ENCODE measurements at places on chromosomes 7 and 10.

DNA sequence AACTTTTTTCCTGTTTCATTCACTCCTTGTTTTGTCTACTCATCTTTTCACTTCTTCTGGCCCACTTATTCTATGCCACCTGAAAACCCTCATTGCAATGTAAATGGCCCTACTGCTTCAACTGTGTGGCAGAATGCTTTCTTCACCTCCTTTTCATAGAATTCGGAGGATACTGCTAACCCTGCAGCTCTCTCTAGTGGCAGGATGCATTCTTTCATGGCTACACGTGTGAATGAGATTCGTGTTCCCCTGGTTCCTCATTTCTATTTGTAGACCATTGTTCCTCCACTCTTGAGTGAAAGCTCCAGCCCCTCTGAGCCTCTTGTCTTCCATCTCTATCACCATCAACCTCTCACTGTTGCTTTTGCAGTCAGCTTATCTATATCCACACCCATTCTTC, 20.9 kb upstream of the CYP26C1 start:
- DNase-seq = no peak

- no peak for DNase-seq
Observed at GRCh38 chr7:142468871-142469665, 211.2 kb upstream of the PRSS58 start.

- no peak for DNase-seq
Observed at GRCh38 chr10:61754587-61755550, 92.1 kb downstream of the CABCOCO1 start.

DNA sequence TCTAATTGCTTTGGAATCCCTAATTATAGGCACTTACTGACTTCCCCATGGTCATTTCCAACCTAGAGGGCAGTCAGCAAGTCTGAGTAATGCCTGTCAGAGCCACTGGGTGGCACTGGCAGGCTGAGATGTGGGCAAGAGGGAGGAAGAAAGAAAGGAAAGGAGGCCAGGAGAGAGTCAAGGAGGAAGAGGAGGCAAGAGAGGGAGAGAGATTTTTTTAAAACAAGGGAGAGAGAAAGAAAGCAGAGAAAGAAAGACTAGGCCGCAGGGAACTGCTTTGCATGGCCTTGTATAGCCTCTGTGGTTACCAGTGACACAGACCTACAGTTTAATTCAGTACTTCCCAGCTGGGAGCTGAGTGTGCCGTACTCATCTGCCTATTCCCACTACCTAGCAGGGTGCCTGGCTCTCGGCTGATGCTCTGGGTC, 210.4 kb upstream of the ADO start:
- DNase-seq = peak; percentile 28

- DNase-seq = no peak
Observed at GRCh38 chr7:82481499-82482097, 38.0 kb upstream of the CACNA2D1 start.

DNA sequence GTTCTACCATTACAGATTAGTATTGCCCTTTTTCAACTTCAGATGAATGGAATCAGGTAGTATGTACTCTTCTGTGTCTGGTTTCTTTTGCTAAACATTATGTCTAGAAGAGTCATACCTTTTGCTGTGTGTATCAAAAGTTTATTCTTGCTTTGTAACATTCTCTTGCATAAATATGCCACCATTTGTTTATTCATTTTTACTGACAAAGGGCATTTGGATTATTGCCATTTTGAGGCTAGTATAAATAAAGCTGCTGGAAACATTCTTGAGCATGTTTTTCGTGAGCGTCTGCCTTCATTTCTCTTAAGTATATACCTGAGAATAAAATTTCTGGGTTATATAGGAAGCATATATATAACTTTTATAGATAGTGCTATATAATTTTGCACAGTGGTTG, 121.7 kb upstream of the CSTF2T start:
- no peak for DNase-seq

GRCh38 chr7:106657085-106657991, 3.6 kb downstream of the CCDC71L start:
- no peak for DNase-seq

DNA sequence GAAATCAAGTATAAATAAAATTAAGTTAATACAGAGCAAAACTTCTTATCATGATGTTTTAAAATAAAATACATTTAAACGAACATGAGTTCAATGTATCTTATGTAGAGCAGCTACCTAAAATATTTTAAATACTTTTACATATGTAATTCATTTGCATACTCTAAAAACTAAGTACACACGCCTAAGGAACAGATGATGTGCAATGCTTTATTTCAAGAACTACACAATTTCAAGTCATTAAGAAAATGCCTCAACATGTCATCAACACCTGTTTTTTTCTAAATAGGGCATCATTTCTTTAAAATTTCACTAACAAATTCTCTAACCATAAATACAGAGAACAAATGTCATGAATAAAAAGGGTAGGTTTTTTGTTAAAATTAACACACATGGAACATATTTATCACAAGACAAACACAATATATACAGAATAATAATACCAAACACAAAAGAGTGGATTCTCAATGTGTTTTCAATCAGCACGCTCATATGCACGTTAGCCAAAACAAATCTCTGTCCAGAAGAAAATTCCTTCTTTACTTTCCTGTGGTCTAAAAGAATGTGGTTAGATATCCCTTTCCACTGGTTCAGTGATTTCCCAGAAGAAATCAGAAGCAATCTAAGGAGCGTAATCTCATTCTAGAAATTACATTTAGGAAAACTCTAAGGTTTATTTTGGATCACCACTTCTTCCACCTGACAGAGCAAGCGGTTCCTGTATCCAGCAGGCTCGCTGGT, 73.0 kb upstream of the PFKP start:
- DNase-seq = no peak

DNA sequence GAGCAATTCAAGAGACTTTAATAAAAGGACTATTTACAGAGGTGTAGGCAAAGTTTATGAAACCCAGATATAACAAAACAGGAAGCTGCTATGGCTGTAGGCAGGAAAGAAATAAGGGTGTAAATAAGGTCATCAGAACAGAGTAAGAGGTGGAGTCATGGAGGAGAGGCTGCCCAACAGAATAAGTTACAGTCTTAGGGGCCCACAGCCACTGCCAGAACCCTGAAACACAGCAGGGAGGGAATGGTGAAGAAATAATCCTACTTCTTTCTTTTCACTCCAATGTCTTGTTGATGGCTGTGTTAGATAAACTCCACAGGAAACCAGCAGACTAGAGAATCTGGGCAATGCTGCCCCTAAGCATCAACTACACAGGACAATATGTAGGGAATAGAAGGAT, 155.8 kb upstream of the TAC1 start:
- DNase-seq = no peak

GRCh38 chr7:127713758-127714157, 61.8 kb downstream of the SND1 start:
- DNase-seq = no peak

GRCh38 chr7:16278167-16278787, 143.1 kb downstream of the CRPPA start:
- no peak for DNase-seq

DNA sequence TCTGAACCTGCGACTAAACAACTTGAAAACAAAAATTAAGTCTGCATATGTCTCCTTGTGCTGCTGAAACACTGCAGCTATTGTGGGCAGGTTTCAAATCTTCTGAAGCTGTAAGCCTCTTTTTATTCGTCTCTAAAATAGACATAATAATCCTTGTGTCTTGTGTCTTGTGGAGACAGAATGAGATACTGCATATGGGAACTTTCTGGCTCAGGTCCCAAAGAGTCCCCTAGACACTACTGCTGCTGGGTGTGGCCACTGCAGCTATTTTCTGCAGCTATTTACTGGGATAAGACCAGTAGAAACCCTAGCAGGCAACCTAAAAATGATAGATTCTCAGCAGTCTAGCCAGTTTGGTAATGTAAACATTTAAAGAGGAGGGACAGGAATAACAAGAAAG, 252.0 kb downstream of the ELMO1 start:
- no peak for DNase-seq

DNA sequence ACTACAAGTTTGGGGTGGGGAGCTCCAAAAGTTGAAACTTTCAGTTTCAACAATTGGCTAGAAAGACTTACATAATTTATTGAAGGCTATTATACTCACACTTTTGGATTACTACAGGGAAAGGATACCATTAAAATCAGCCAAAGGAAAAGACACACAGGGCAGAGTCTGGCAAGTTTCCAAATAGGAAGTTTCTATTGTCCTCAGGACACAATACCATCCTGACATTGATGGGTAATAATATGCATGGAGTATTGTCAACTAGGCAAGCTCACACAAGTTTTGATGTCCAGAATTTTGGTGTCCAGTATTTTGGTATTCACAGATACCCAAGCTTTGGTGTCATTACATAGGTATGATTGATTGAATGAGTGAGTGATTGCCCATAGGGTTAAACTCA, 872.6 kb upstream of the SORCS1 start:
- no peak for DNase-seq

- peak; percentile 32 for DNase-seq
Observed at GRCh38 chr10:98045785-98046389, 15.5 kb upstream of the CRTAC1 start.

DNA sequence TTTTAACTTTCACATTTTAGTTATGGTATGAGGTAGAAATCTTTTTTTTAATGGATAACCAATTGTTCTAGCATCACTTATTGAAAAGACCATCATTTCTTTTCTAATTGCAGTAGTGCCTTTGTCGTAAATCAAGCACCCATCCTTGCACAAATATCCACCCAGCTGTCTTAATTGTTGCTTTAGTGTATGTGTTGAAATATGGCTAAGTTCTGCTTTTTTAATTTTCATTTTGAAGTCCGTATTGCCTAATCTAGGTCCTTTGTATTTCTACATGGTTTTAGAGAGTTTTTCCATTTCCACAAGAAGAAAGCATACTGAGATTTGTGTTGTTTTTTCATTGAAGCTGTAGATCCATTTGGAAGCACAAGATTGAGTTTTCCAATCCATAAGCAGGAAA, 259.6 kb upstream of the SEMA3E start:
- DNase-seq = no peak

DNA sequence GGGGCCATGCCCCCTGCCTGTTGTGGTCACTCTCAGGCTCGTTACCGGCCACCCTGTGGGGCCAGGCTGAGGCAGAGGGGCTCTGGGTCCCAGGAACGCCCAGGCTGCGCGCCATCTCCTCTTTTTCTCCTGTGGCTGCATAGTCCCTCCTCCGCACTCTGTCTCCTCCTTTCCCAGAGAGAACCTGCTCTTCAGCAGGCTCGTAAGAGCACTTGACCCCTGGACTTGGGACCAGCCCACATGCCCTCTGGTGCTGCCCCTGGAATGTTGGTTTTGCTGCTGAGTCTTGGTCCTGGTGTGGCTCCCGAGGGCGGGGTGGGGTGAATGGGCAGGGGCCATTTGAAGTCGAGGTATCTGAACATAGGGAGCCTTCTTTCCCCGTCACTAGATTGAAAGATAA, 6.6 kb upstream of the BHLHA15 start:
- DNase-seq = no peak

GRCh38 chr7:121267612-121268011, 61.2 kb upstream of the WNT16 start:
- no peak for DNase-seq

DNA sequence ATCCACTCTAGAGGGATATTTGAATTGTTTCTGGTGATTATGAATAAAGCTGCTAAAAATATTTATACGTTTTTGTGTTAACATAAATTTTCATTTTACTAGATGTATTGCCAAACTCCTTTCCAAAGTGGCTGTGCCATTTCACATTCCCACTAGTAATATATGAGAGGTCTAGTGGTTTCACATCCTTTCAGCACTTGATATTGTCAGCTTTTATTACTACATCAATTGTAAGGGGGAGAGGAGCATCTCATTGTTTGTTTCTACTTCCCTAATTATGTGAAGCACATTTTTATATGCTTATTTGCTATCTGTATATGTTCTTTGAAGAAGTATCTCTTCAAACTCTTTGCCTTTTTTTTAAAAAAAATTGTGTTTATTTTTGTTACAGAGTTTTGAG, 184.5 kb downstream of the ADK start:
- no peak for DNase-seq

- DNase-seq = no peak
Observed at GRCh38 chr10:88336334-88336733, 246.8 kb downstream of the RNLS start.

DNA sequence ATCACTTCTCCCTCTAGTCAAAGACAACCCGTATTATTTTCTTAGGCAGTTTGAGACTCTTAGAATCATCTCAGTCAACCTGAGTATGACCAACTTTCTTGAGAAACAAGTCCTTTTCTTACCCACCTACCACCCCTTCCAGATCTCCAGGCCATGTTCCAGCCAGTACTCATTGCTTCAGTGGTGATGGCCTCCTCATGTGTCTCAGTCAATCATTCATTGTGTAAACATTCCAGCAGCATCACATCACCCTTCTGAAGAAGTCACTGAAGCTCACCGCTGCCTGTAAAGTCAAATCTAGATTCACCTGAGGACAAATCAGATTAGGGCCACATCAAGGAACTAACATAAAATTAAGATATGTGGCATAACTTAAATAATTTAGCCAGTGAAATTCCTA, 467.2 kb upstream of the NRP1 start:
- no peak for DNase-seq

DNA sequence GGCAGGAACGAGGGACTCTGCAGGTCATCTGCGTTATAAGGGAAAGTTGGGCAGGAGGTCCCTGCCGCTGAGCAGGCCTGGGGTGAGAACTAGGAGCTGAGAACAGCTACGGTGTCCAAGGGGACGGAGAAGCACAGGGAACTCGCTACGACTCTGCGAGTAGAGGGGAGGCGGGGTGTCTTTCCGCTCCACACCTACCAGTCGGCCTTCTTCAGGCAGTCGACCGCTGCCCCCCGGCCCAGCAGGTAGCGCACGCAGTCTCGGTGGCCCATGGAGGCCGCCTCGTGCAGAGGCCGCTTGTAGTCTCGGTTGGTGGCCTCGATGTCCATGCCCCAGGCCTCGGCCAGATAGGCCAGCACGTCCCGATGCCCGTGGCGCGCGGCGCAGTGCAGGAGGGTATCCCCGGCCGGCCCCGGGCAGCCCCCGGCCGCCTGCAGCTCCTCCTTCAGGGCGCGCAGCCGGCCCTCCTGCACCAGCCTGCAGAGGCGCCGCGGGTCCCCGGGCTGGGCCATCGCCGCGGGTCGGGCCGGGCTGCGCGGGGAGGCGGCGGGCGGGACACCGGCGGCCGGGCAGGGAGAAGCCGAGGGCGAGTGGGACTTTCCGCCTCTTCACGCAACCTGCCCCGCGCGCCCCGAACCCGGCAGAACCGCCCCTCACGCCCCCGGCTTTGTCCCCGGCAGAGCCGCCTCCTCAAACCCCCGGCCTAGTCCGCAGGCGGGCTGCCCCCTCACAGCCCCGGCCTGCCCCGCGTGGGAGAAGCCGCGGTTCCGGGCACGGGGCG, 660 bp downstream of the ANKRD16 start:
- peak; percentile 25 for DNase-seq

- no peak for DNase-seq
Observed at GRCh38 chr10:91607646-91608403, 25.0 kb downstream of the PPP1R3C start.

DNA sequence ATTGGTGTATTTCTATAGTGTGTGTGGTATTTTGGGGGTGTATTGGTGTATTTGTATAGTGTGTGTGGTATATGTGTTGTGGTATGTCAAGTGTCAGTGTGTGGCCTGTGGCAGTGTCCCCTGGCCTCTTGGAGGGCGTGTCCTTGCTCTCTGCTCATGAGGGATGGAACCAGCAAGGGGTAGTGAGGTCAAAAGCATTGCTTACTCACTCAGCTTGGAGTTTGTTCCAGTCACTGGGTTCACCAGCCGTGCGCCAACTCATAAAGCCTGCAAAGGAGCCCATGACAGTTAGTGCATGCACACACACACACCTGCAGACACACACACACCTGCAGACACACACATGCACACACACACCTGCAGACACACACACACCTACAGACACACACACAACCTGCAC, 4.3 kb upstream of the TRPV6 start:
- DNase-seq = no peak

GRCh38 chr7:14389595-14389994, 400.1 kb upstream of the ETV1 start:
- no peak for DNase-seq

- DNase-seq = no peak
Observed at GRCh38 chr10:95394161-95394880, 103.5 kb upstream of the PDLIM1 start.

All from stimulated activated CD8-positive, alpha-beta memory T cell treated with anti-CD3 and anti-CD28 coated beads, Interleukin-7, amount 100 ng/mL, for 4 hours (primary cell).